ENCODE measurements at places on chromosomes 12 and 14.
A peak's percentile ranks its signal among the peaks of the same experiment; 100 is the strongest.

DNA sequence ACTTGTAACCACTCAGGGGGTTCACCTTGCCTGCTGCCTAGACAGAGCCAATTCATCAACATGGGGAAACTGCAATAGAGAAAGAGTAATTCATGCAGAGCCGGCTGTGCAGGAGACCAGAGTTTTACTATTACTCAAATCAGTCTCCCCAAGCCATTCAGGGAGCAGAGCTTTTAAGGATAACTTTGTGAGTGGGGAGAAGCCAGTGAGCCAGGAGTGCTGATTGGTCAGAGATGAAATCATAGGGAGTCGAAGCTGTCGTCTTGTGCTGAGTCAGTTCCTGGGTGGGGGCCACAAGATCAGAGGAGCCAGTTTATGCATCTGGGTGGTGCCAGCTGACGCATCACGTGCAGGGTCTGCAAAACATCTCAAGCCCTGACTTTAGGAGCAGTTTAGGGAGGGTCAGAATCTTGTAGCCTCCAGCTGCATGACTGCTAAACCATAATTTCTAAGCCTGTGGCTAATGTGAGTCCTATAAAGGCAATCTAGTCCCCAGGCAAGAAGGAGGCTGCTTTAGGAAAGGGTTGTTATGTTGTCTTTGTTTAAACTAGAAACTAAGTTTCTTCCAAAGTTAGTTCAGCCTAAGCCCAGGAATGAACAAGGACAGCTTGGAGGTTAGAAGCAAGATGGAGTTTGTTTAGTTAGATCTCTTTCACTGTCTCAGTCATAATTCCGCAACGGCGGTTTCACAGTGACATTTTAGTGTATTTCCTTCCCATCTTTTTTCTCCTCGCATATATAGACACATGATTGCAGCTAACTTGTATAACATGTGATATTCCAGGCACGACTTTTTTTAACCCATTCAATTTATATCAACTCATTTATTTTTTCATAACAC lies 68.9 kb upstream of the NCOR2 start:
- DNase-seq: no peak

GRCh38 chr14:99910337-99911309 lies 117.4 kb downstream of the EML1 start:
- DNase-seq: no peak

DNA sequence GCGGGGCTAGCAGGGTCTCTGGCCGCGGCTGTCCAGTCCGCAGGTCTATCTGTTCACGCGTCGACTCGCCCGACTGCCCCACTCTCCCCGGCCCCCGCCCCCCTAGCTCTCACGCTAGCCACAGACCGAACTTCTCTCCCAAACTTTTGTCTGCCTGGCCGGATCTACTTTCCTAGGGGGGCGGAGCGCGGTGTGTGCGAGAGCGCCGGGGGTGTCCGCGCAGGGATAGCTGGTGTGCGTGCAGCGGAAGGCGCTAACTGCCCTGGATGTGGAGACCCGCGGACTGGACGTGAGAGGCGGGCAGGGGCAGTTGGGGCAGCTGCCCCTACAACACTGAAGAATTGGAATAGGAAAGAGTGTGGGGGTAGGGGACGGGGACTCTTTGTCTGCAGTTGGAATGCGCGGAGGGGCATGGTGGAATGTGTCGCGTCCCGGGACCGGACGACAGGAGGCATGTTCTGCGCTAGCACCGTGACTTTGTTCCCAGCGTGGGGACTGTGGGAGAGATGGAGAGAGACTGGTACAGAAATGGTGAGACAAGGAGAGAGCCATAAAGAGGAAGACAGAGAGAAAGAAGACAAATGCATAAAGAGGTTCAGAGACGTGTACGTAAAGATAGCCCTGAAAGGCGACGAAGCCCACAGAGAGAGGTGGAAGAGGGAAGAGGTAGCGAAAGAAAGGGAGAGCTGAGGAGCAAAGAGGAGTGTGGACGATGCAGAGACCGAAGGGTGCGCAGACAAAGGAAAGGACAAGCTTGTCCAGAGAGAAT lies at the start of gene AJUBA:
Gene AJUBA, minus strand, starts transcription at position 75 of the 769 bp plus-strand sequence. CDS start 285 bp downstream, outside the sequence.
- DNase-seq: peak; percentile 69

DNA sequence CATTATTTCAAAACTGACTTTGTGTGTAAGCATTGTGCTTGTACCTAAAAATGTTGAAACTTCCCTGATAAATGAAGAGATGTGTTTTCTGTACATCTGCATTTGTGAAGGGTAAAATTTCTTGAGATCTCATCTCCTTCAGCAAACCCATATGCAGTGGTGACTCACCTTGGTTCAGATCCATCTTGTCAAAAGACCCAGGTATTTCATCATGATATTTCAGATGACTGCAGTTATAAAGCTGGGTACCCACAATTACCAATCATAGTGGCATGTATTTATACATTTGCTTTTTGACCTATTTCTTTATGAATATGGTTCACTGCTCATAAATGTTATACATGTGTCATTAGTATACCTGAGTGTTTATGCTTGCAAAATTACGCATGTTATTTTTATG lies 1213.6 kb downstream of the GALC start:
- DNase-seq: no peak

DNA sequence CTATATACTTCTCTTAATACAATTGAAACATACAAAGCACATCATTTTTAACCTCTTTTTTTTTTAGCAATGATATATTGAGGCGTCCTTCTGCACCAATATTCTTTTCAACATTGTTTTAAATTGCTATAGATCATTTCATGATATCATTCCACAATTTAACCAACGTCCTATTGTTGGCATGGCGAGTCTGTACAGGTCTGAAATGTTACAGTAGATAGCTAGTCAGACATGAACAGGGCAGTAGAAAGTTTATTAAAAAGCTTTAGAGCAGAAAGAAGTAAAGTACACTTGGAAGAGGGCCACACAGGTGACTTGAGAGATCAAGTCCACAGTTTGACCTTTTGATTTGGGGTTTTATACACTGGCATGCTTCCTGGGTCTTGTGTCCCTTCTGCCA lies 279.0 kb downstream of the PAWR start:
- DNase-seq: no peak

GRCh38 chr12:20585913-20586312 lies 109.2 kb upstream of the SLCO1C1 start:
- DNase-seq: no peak

GRCh38 chr12:95054206-95054605 lies 19.2 kb downstream of the NR2C1 start:
- DNase-seq: no peak
